Stimulated activated naive CD8-positive, alpha-beta T cell treated with anti-CD3 and anti-CD28 coated beads, Interleukin-15, Interleukin-2, amounts not matched to agents 100 U/mL and 50 U/mL, for 24 hours (primary cell): ENCODE measurements at places on chromosomes 4 and X.
A peak's percentile ranks its signal among the peaks of the same experiment; 100 is the strongest.

DNA sequence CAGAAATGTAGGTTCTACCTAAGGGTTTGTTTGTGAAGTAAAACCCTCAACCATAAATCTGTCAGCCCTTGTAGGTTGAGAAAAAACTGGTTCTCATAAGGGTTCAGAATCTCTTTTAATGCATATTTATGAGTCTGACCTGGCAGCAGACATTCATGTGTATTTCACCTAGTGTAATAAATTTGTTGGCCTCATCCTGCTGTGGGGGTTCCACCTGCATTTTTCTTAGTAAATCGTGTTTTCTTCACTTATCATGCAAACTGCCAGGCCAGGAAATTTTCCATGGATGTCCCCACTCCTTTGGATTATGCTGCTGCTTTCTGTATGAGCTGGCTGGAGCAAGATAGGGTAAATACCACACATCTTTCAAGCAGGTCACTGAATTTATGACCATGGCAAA, 42.4 kb downstream of the KLHL13 start:
- no peak for DNase-seq

DNA sequence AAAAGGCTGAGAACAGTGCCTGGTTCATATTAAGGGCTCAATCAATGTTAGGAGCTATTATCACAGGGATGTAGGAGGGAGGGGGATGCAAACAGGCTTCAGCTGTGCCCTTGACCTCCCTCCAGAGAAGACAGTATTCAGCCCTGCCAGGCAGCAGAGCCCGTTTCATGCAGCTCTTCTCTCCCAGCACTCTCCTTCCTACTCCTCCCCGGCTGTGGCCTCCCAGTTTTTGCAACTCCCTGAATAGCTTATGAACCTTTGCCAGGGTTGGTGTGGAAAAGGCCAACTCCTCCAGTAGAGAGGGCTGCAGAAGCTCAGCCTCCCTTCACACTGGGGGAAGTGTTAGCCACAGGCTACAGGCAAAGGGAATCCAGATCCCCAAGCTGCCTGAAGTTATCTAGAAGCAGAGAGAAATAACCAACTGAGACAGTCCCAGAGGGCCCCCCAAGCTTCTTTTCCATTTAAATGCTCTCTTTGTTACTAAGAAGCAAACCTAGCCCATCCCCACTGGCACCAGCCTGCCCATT, 31.7 kb upstream of the APLN start:
- no peak for DNase-seq

DNA sequence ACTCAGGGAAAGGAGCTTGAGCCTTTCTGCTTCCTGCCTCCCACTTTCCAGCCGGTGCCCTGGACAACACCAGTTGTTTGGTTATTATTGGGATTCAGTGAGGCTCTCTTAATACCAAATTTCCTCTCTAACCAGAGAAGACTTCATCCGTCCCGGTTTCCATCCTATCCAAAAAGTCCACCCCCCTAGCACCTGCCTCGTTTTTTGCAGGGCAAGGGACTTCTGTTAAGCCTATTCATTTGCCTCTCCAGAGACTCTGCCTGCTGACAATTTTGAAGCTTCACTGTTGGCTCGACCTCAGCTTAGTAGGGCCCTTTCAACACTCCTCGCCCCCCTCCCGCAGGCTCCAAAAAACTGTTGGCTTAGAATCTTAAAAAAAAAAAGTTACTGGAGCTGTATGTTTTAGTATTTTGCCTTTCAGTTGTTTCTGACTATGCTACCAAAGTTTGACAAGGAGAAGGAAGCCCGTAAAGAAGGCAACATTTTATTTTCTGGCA, 779 bp upstream of the PRSS12 start:
- DNase-seq, result no peak

DNA sequence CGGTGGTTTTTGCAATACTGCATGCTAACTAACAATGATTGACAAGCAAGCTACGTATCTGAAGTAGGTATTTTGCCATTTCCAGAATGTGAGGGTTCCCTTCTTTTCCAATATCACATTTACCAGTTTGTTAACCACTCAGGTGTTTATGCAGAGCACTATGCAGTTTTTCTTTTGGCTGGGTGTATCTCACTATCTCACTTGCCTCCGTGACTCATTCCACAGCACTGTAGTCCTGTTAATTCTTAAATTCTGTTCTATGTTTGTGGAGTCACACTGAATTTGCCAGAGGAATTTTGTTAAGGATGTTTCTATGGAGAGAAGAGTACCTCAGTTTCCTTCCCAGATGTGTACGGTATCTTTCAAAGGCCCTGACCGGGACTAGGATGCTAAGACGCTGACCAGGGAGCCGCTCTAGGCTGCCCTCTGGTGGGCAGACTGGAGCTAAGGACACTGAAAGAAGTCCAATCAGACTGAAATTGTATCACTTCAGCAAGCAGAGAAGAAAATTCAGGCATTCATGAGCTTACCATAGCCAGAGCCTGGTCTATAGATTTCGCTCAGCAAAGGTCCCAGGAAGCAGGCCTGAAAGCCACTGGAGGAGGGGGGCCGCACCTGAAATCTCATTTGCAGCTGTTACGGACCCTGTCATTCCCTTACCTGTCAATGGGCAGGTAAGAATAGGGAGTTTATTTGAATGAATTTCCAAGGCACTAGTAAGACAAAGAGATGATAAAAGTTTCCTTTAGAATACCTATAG, 388.4 kb upstream of the SPOCK3 start:
- DNase-seq, result peak; percentile 55

GRCh38 chr4:6772223-6772928, 10.2 kb upstream of the KIAA0232 start:
- DNase-seq, result no peak

DNA sequence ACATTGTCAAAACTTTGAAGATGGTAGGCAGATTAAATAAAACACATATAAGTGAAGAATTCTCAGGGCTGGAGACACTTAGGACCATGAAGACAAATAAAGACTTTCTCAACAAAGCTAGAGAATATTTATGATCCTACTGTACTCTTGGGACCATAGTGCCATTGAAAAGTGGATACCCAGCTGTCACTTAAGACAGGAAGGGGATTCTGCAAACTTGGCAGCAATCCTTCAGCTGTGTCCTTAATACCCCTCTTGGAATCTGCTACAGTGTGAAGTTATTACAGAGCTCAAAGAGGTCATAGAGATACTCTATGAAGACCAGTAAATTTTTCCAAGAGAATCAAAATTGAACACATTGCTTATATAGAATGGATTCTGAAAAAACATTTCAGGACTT, 24.3 kb downstream of the PDE5A start:
- no peak for DNase-seq

DNA sequence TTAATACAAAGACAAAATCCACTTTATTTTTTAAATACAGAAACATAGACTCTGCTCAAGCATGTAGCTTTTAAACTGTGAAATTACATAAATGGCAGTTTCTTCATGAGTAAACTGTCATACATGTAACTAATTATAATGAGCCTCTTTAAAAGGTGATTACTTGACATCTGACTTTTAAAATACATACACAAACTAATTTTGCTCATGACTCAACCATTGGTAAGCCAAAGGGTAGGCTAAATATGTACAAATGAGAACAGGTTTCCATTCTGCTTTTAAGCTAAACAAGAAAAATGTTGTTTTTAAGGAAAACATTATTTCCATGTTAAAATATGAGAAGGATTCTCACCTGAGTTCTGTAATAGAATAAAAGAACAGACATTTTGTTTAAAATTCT, 27.9 kb downstream of the CAMK2D start:
- no peak for DNase-seq
